ENCODE measurements at places on chromosomes 7 and 10. TPM values are rescaled to one million over a fixed set of nuclear protein-coding genes. Genes with fewer than 3 reads are reported as not detected.

ORC5 gene
- polyA plus RNA-seq, result 16.9 TPM

NUB1 gene
- polyA plus RNA-seq, result 77.4 TPM

SPDYE9 gene
- polyA plus RNA-seq, result 0.12 TPM

CCDC146 gene
- polyA plus RNA-seq, result 0.88 TPM

FGFR2 gene
- not detected for polyA plus RNA-seq

NPFFR1 gene
- not detected for polyA plus RNA-seq

NACAD gene
- polyA plus RNA-seq, result 0.65 TPM

PDE6C gene
- polyA plus RNA-seq, result not detected

CALML5 gene
- not detected for polyA plus RNA-seq

MCM10 gene
- polyA plus RNA-seq, result 0.58 TPM

CYP2C19 gene
- not detected for polyA plus RNA-seq

PCBD1 gene
- polyA plus RNA-seq, result 35.2 TPM

GNGT1 gene
- not detected for polyA plus RNA-seq

CCSER2 gene
- 118 TPM for polyA plus RNA-seq

CALCR gene
- polyA plus RNA-seq, result not detected

CTNNA3 gene
- polyA plus RNA-seq, result not detected

NCOA4 gene
- polyA plus RNA-seq, result 188 TPM

MEOX2 gene
- polyA plus RNA-seq, result not detected

SH2B2 gene
- polyA plus RNA-seq, result 1.1 TPM

OR2A1 gene
- polyA plus RNA-seq, result not detected

PDK4 gene
- polyA plus RNA-seq, result 0.48 TPM

FXYD4 gene
- not detected for polyA plus RNA-seq

PLPP4 gene
- polyA plus RNA-seq, result not detected

SUN3 gene
- not detected for polyA plus RNA-seq

NRP1 gene
- 1.2 TPM for polyA plus RNA-seq

INHBA gene
- polyA plus RNA-seq, result not detected

TMEM213 gene
- 0.16 TPM for polyA plus RNA-seq

AKR1C1 gene
- not detected for polyA plus RNA-seq

GIMAP8 gene
- 2.6 TPM for polyA plus RNA-seq

OR2A5 gene
- not detected for polyA plus RNA-seq

NOBOX gene
- polyA plus RNA-seq, result not detected

CTBP2 gene
- 154 TPM for polyA plus RNA-seq

CPXM2 gene
- polyA plus RNA-seq, result not detected

TLX1 gene
- not detected for polyA plus RNA-seq

BHLHA15 gene
- not detected for polyA plus RNA-seq

PLAU gene
- 0.08 TPM for polyA plus RNA-seq

SLC26A3 gene
- not detected for polyA plus RNA-seq

CYP3A5 gene
- 0.35 TPM for polyA plus RNA-seq

C10orf143 gene
- polyA plus RNA-seq, result 27.0 TPM

PPP1R17 gene
- not detected for polyA plus RNA-seq

TEX36 gene
- not detected for polyA plus RNA-seq

HOXA1 gene
- polyA plus RNA-seq, result not detected

CWF19L1 gene
- polyA plus RNA-seq, result 18.4 TPM

CFAP46 gene
- polyA plus RNA-seq, result not detected

SRRM3 gene
- not detected for polyA plus RNA-seq

PLEKHA8 gene
- 5.5 TPM for polyA plus RNA-seq

HTR5A gene
- polyA plus RNA-seq, result not detected

KCNMA1 gene
- polyA plus RNA-seq, result not detected

CALML3 gene
- not detected for polyA plus RNA-seq

ATRNL1 gene
- not detected for polyA plus RNA-seq

FAM24B gene
- polyA plus RNA-seq, result 13.3 TPM

CHAT gene
- polyA plus RNA-seq, result not detected

MSMB gene
- not detected for polyA plus RNA-seq

NME8 gene
- 2.6 TPM for polyA plus RNA-seq

ACTL6B gene
- polyA plus RNA-seq, result not detected

NXPH1 gene
- not detected for polyA plus RNA-seq

GATA3 gene
- polyA plus RNA-seq, result 36.8 TPM

GDF2 gene
- not detected for polyA plus RNA-seq

Measured in immature natural killer cell (primary cell).